ENCODE measurements at places on chromosomes 16 and 17. TPM values are rescaled to one million over a fixed set of nuclear protein-coding genes. Genes with fewer than 3 reads are reported as not detected.
A peak's percentile ranks its signal among the peaks of the same experiment; 100 is the strongest.

DNA sequence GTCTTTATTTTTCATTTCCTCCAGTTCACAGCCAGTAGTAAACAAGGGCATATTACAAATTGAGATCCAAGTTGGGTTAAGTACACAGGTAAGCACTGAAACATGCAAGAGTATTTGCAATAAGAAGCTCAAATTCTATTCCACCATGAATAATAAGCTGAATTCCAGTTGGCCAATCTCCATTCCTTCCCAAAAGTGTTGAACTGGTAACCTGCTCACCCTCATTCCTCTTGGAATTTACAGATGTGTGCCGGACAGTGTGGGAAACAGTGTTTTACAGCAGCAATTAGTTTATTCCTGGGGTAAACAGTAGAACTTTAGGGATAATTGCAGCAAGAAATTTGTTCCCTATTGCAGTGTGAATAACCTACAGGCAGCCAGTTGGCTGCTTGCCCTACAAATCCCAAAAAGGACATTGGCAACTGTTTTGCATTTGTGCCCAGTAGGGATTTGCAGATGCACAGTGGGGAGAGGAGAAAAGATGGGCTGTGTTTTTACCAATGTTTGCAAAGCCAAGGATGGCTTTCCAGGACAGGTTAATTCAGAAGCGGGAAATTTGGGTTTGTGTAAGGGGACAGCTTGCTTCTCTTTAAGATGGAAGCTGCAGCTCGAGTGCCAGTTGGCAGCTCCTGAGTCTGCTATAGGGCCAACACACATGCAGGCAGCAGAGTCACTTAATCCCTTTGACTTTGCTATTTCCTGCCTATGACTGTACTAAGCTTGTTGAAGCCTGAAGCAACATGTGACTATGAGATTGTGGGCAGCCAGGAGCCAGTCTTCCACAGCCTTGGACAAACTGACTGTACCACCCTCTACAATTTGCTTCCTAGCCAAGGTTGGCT, 318.9 kb downstream of the MAP2K6 start:
- peak; percentile 26 for DNase-seq

GRCh38 chr17:62724398-62725146, 83.5 kb downstream of the MARCHF10 start:
- DNase-seq, result no peak

DNA sequence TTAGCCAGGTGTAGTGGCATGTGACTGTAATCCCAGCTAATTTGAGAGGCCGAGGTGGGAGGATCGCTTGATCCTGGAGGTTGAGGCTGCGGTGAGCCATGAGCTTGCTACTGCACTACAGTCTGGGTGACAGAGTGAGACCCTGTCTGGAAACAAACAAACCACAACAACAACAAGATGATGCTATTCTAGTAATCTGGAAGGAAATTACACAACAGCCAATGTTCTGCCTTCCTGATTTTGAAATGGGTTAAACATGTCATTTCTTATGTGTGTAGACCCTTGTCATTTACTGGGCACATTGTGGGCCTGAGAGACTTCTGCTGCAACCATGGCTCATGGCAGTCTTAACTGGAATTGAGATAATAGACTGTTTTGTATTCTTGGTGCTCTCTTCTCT, 5.9 kb downstream of the COQ7 start:
- DNase-seq, result no peak

DNA sequence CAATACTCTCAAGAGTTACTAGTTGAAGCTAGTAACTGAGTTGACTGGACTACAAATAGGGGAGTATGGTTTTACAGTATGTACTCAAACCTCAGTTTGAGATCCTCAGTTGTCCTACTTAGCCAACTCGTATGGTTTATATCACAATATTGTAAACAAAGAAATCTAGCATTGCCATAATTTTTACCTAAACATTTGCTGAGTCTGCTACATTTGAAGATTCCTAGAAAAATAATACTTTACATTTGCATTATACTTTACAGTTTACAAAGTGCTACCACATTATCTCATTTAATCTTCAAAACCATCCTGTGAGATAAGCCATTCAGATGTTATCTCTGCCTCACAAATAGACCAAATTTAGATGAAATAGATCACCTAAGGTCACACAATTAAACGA, 16.3 kb downstream of the CBX1 start:
- DNase-seq, result no peak

PITPNM3 gene
- total RNA-seq, result 1.9 TPM

GAS2L2 gene
- not detected for total RNA-seq

GRCh38 chr17:74172700-74173099, 30.8 kb upstream of the RPL38 start:
- DNase-seq, result no peak

DNA sequence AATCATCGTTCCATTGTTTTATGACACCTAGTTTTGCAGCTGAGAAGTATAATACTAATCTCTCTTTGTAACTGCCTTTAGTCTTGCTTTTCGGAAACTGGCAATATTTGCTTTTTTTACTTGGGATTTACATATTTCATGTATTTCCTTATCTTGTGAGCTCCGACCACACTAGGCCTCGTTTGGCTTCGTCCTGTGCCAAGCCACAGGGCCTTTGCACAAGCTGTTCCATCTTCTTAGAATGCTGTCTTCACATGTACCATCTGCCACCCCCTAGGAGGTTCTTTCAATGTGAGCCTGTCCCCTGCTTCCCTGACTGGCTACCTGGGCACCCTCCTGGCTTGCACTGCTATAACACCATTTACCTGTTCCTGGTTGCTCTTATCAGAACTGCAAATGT, 77.2 kb downstream of the SHISA6 start:
- DNase-seq, result no peak

DNA sequence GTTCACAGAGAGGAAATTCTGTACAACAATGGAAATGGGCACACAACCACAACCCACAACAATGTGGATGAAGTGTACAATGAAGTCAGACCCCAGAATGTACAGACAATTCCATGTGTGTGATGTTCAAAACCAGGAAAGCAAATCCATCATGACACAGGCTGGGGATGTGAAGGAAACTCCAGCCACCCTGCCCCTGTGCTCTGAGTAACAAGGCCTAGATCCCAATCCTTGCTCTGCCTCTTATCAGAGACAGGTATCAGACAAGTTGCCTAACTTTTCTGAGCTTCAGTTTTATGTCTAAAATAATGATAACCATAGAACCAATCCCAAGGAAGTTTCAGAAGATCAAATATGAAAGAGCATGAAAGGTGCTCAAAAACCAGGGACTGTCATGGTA, 1.8 kb upstream of the C16orf95 start:
- DNase-seq, result no peak

DNA sequence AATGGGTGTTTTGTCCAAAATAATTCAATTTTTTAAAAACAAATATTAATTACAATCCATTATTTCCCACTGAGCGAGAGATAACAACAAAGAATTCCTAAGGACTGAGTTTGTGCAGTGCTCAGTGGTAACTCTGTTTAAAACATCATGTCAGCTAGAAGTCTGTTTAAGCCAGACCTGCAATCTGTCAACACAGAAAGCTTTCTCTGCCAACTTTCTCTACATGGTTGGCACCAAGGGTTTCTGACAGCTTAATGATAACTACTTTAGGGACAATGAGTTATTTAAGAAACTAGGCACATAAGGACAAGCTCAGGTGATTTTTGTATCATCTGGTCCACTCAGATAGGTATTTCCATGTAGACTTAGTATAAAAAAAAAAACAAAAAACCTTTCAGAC, 81.8 kb downstream of the WDR59 start:
- DNase-seq, result no peak

MILR1 gene
- total RNA-seq, result not detected

ELMO3 gene
- total RNA-seq, result 4.7 TPM

DNA sequence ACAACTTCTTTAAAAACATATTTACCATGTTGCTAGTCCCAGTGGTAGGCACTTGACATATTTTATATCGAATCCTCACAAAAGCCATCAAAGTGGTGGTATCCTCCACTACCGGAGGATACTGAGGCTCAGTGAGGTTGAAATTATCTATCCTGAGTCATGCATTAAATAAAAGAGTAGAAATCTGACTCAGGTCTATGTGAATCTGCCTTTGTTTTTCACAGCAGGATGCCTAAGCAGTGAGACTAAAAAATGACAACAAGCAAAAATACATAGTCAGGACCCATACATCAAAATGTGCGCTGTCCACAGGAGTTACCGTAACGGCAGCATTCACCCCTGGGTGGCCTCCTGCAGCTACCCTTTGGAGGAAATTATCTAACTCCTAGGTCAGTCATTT, 17.7 kb downstream of the BRD7 start:
- peak; percentile 26 for DNase-seq

PRKCB gene
- 158 TPM for total RNA-seq

DLX3 gene
- total RNA-seq, result 0.20 TPM

DNA sequence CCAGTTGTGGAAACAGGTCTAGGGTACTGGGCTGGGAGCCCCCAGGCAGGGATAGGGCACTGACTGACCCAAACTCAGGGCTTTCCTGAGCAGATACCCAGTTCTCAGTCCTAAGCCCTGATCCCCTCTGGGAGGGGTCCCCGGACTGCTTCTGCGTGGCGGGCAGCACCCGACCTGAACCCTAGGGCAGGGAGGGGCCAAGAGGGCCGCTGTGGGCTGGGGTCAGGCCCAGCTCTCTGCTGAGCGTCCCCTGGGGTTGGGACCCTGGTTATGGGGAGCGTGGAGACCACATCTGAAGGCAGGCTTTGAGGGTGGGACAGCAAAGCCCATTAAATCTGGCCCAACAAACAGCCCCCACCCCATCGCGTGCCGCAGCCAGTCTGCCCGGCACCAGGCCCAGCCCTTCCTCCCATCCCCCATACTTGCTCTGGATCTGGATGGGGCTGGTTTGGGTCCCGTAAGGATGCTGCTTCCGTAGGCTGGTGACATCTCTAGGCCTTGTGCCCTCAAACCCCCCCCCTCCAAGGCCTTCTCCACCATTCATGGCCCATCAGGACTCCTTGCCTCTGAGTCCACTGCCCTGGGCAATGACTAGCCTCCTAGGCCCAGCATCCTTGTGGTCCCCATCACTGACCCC, 691 bp upstream of the FAM83G start:
- DNase-seq, result no peak

DNA sequence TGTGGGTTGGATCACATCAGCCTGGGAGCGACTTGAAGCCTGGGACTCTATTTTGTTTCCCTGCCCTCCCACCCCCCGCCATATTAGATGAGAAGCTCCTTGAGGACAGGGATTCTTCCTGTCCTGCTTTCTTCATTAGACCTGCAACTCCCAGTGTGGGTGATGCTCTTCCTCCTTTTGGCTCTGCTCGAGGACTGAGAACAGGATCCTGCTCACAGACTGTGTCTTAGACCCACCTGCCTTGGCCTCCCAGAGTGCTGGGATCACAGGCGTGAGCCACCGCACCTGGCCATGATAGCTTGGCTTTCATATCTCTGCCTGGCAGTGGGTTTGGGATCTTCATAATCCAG, 21.5 kb upstream of the TNS4 start:
- no peak for DNase-seq

BANP gene
- 35.2 TPM for total RNA-seq

- no peak for DNase-seq
These were observed 98.7 kb upstream of the NACA2 start for GRCh38 chr17:61689610-61690180.
